ENCODE measurements at places on chromosomes 2 and 18. TPM values are rescaled to one million over a fixed set of nuclear protein-coding genes. Genes with fewer than 3 reads are reported as not detected.
A peak's percentile ranks its signal among the peaks of the same experiment; 100 is the strongest.

SERPINB12 gene
- polyA plus RNA-seq, result not detected

SERPINB3 gene
- polyA plus RNA-seq, result not detected

DNA sequence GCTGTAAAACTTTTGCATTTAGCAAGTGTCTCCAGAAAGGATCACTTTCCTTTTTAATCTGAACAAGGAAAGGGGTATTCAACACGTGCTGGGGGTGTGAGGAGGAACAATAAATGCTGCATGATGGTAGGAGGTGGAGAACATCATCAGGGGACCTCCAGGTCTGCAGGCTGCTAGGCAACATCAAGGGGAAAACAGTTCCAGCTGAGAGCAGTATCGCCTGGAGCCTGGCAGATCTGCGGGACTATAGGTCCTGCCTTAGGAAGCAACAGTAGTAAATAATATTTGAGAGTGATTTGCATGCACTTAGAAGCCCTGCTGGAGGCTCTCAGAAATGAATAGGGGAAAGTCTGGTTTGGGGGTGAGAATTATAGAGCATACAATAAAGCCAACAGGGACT lies 175.6 kb downstream of the SUCLG1 start:
- DNase-seq, result no peak

GRCh38 chr2:27263287-27264252 lies 723 bp upstream of the SLC30A3 start:
- DNase-seq, result peak; percentile 31

DNA sequence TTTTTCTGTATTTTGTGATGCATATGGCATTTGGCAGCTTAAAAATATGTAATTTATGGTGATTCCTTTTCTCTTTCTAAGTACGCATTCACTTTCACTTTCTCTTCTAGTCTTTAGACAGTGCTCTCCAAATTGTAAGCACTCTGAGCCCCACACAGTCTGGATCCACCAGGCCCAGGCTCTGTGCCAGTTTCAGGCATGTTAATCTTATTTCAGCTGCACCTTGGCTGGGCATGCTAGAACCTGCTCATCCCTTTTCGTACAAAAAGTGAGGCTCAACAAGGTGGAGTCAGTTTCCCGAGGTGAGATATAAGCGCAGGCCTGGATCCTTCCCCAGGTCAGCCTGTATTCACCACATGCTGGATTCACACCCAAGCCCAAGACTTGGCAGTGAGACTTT lies 203.9 kb downstream of the MTX2 start:
- peak; percentile 58 for DNase-seq

All from endothelial cell of umbilical vein (primary cell).